ENCODE measurements at places on chromosomes 13 and 19. TPM values are rescaled to one million over a fixed set of nuclear protein-coding genes. Genes with fewer than 3 reads are reported as not detected.

WDR88 gene
- total RNA-seq = not detected

DNA sequence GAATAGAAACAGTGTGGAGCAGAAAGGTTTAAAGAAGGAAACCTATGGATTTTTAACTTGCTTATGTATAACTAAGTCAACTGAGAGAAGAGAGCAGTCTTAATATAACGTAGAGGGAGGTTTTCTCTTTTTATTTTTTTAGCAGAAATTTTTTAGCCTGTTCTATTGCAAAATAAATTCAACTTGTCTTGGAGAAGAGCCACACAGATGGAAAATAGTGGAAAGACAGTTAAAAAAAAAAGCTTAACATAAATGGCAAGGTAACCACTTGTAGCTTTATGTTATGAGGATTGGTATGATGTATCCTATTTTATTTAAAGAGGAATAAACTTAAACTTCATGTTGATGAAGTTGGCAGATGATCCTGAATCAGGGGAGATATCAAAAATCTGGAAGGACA is 312.4 kb downstream of the SHISA2 start:
- H3K27ac ChIP-seq = no peak overlapping the region
- peaks cover 2% of the 10 kb centered on the region for H3K36me3 ChIP-seq
- H3K4me1 ChIP-seq = peaks cover 13% of the 10 kb centered on the region
- H3K4me3 ChIP-seq = no peak overlapping the region
- DNase-seq = no peak

DNA sequence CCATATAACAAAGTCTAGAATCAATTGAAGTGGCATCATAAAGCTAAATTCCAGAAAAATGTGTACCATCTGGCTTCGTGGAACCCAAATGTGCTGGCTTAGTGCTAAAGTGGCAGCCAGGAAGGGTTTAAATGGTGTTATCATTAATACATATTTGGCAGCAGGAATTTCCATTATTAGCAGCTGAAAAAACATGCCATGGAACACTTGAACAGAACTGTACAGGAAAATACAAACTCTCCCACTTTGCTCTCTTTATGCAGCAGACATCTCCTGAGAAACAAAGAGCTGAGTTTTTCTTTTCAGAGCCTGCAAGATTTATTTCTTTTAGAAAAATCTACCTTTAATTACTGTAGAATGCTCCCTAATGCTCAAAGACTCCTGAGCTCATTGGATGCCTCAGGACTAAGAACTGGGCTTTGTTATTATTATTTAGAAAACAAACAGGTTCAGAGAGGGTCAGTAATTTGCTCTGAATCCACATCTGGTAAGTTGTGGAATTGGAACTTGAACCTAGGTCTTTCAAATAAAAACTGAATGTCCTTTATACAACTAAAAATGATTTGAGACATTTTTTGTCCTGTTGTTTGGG is 179.0 kb downstream of the LACC1 start:
- peaks cover 5% of the 10 kb centered on the region for H3K4me1 ChIP-seq
- H3K4me3 ChIP-seq = no peak overlapping the region
- H3K36me3 ChIP-seq = no peaks in the 10 kb centered on the region

ZSCAN4 gene
- total RNA-seq = not detected

- H3K36me3 ChIP-seq = peaks cover 5% of the 10 kb centered on the region
- no peak overlapping the region for H3K4me3 ChIP-seq
- H3K4me1 ChIP-seq = peaks cover 12% of the 10 kb centered on the region
- DNase-seq = no peak
- H3K27me3 ChIP-seq = no peaks in the 10 kb centered on the region
Observed at GRCh38 chr19:4503132-4503824, 15.0 kb downstream of the PLIN4 start.

GARIN5A gene
- 0.50 TPM for total RNA-seq

S1PR5 gene
- total RNA-seq = 4.7 TPM

ACP5 gene
- 35.0 TPM for total RNA-seq

DNA sequence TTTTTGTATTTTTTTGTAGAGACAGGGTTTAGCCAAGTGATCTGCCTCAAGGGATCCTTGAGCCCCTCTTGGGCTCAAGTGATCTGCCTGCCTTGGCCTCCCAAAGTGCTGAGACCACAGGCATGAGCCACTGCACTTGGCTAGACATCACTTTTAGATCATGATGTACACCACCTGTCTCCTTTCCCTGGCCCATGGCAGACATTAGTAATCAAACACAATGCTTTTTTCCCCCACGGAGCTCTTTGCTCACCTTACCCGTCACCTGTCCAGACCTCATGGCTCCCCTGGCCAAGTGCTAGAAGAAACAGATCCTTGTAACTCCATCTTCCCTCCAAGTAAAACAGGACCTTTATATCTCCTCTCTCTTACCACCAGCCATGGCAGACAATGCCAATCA is 18.4 kb downstream of the NUMBL start:
- H3K36me3 ChIP-seq = peaks cover 25% of the 10 kb centered on the region
- no peaks in the 10 kb centered on the region for H3K27me3 ChIP-seq
- no peak overlapping the region for H3K27ac ChIP-seq
- no peak overlapping the region for H3K4me3 ChIP-seq
- no peak for DNase-seq
- H3K4me1 ChIP-seq = no peaks in the 10 kb centered on the region

DNA sequence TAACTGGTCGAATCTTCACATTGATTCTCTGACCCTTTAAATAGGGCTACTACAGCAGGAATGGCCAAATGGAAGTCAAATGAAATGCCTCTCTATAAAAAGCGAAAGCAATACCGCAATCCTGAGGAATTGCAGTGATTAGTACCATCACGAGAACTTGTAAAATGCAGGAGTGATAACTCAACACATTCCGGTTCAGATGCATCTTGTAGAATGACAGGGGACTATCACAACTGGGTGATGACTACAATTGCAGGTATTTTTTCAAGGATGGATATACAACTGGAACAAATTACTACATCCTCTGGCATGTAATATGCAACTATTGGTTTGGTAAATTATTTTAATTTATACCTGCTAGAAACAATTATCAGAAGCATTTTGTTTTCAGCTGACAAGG is 140.4 kb downstream of the PCDH20 start:
- no peak overlapping the region for H3K27ac ChIP-seq
- DNase-seq = no peak
- no peak overlapping the region for H3K4me3 ChIP-seq
- no peaks in the 10 kb centered on the region for H3K4me1 ChIP-seq
- no peaks in the 10 kb centered on the region for H3K36me3 ChIP-seq

Data from activated naive CD8-positive, alpha-beta T cell treated with anti-CD3 and anti-CD28 coated beads, Interleukin-2, amount 10 ng/mL, durations not matched to agents 7 days and 5 days (primary cell).